Occipital lobe (tissue), 3 donors: ENCODE measurements at places on chromosomes 6 and 20. TPM values are rescaled to one million over a fixed set of nuclear protein-coding genes. Genes with fewer than 3 reads are reported as not detected.

GRCh38 chr20:41989935-41990635 lies 371.9 kb upstream of the CHD6 start:
- no peak for DNase-seq

- peak; percentile 23 for DNase-seq
Observed at GRCh38 chr6:107679457-107679856, 144.7 kb downstream of the SCML4 start.

Gene TMC2
- 1.7 TPM for total RNA-seq

- no peak for DNase-seq
Observed at GRCh38 chr6:109055771-109056235, 38.8 kb downstream of the SESN1 start.

Gene FOXF2
- total RNA-seq: 1.2 TPM

Gene CPNE5
- total RNA-seq: 4.8 TPM

- DNase-seq: no peak
Observed at GRCh38 chr6:39269961-39270360, 40.7 kb upstream of the KCNK5 start.

Gene CDC5L
- total RNA-seq: 55.7 TPM

DNA sequence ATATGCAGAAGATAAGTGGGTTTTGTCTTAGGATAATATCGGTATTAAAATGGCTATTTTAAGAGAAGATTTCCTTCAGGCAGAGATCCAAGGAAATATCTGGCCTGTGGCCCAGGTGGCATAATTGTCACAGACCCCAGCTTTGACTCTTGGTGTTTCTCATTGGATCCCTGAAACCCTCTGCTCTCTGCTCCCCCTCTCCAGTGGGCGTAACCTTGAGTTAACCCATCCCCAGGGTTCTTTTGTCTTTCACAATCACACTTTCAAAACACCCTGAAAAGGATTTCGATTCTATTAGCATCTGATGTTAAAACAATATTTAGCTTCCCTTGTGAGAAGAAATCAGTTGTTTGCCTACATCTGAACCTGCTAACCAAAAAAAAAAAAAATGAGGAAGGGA lies 7.2 kb downstream of the SSTR4 start:
- no peak for DNase-seq

Gene MOXD1
- 18.6 TPM for total RNA-seq

Gene BMP5
- total RNA-seq: 4.4 TPM

Gene HTR1B
- 0.94 TPM for total RNA-seq

DNA sequence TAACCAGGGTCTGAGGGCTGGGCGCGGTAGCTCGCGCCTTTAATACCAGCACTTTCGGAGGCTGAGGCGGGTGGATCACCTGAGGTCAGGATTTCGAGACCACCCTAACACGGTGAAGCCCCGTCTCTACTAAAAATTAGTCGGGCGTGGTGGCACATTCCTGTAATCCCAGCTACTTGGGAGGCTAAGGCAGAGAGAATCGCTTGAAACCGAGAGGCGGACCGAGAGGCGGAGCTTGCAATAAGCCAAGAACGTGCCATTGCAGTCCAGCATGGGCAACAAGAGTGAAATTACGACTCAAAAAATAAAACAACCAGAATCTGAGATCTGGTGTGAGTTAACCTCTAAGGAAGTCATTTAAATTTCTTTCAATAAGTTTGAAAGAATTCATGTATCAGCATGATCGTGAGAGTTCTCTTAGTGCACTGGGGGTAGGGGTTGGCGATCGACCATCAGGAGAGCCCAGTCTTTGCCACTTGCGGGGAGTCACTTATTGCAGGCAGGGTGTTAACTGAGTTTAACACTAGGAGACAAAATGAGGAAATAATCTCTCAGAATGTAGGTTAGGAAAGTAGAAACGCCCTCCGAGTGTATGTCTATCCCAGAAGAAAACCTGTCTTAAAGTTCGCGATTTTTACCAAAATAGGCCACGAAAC lies 206.5 kb upstream of the ZNF184 start:
- DNase-seq: no peak

- DNase-seq: no peak
Observed at GRCh38 chr6:6178795-6179194, 141.7 kb downstream of the F13A1 start.

Gene KCNQ2
- 167 TPM for total RNA-seq

Gene KIAA0408
- total RNA-seq: 116 TPM

Gene RIPOR3
- total RNA-seq: 1.7 TPM

GRCh38 chr6:110269623-110270022 lies 88.5 kb downstream of the METTL24 start:
- no peak for DNase-seq
